ENCODE measurements at places on chromosomes 2 and 18. TPM values are rescaled to one million over a fixed set of nuclear protein-coding genes. Genes with fewer than 3 reads are reported as not detected.

DNA sequence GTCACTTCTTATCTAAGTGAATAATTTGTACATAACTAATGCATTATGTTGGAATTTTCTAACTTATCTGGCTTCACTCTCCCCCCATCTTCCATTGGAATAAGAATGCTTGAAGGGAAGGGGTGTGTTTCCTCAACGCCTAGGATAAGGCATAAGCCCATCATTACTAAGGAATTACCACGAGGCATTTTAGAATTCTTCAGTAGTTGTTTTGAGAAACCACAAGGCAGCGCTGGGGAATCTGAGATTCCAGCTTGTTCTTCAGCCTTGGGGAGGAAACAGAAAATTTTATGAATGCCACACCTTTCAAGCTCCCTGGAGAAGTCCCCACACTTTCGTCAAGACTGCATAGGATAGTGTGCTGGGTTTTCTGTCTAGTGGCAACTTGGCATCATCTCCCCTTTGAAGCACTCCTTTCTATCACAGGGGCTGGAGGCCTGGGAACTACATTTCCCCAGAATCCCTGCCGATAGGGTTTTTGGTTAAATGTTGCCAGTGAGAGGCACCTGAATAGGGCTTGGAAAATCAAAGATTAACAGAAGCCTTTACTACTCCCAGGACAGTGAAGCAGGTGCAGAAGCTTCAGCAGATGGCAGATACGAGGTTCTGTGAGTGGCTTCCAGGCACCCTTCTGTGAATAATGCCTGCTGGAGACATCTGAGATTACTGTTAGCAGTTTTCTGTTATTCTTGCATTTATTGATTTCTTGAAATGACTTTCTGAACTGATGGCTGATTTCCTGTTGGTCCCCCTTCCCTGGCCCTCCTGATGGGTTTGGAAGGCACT, 192.7 kb upstream of the REV1 start:
- no peak overlapping the region for H3K4me3 ChIP-seq
- no peaks in the 10 kb centered on the region for H3K27me3 ChIP-seq
- H3K36me3 ChIP-seq: no peaks in the 10 kb centered on the region

KCNJ13 gene
- not detected for total RNA-seq

GALNT13 gene
- 2.0 TPM for total RNA-seq

SMCHD1 gene
- 73.0 TPM for total RNA-seq

- no peaks in the 10 kb centered on the region for H3K36me3 ChIP-seq
- no peak overlapping the region for H3K27ac ChIP-seq
- H3K27me3 ChIP-seq: no peaks in the 10 kb centered on the region
- no peak overlapping the region for H3K4me3 ChIP-seq
These were observed 89.3 kb downstream of the EHBP1 start for GRCh38 chr2:62794791-62795190.

GRCh38 chr18:305003-305501, 37.2 kb upstream of the THOC1 start:
- no peaks in the 10 kb centered on the region for H3K36me3 ChIP-seq
- H3K27me3 ChIP-seq: no peaks in the 10 kb centered on the region
- H3K27ac ChIP-seq: no peak overlapping the region
- H3K4me1 ChIP-seq: no peaks in the 10 kb centered on the region
- no peak for DNase-seq

GRCh38 chr2:222952204-222952603, 91.4 kb downstream of the ACSL3 start:
- H3K36me3 ChIP-seq: no peaks in the 10 kb centered on the region
- H3K27ac ChIP-seq: no peak overlapping the region
- H3K4me1 ChIP-seq: peaks cover 4% of the 10 kb centered on the region
- H3K4me3 ChIP-seq: no peak overlapping the region
- no peaks in the 10 kb centered on the region for H3K27me3 ChIP-seq

GRCh38 chr2:175310813-175311504, 129.4 kb upstream of the ATP5MC3 start:
- H3K27ac ChIP-seq: no peak overlapping the region
- no peaks in the 10 kb centered on the region for H3K36me3 ChIP-seq
- no peaks in the 10 kb centered on the region for H3K27me3 ChIP-seq
- DNase-seq: no peak
- H3K4me3 ChIP-seq: no peak overlapping the region

CCDC150 gene
- total RNA-seq: 2.9 TPM

GRCh38 chr18:8529609-8530008, 79.6 kb upstream of the RAB12 start:
- H3K36me3 ChIP-seq: no peaks in the 10 kb centered on the region
- no peak overlapping the region for H3K27ac ChIP-seq
- H3K4me1 ChIP-seq: no peaks in the 10 kb centered on the region
- no peak overlapping the region for H3K4me3 ChIP-seq

ACVR2A gene
- 17.8 TPM for total RNA-seq

DQX1 gene
- total RNA-seq: 0.26 TPM

CNRIP1 gene
- total RNA-seq: 16.9 TPM

DNA sequence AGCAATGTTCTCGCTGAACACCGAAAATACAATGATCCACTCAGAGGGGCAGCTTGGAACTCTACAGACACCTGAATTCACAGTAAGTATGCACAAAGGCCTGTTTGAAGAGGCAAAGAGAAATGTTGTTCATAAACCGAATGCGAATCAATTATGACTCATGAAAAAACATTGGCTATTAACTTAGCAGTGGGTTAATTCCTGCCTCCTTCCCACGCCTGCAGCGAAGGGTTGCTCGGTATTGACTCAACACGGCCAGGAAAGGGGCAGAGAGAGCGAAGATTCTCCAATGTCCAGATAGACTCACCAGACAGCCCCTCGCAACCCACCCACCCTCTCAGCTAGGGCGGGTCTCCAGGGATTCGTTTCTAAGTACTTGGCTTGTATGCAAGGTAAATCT, 9.4 kb downstream of the CRACDL start:
- H3K27me3 ChIP-seq: peaks cover 6% of the 10 kb centered on the region
- H3K4me3 ChIP-seq: no peak overlapping the region
- DNase-seq: no peak
- H3K36me3 ChIP-seq: no peaks in the 10 kb centered on the region
- no peaks in the 10 kb centered on the region for H3K4me1 ChIP-seq

LYG2 gene
- total RNA-seq: not detected

GNLY gene
- 9.2 TPM for total RNA-seq

GPR45 gene
- not detected for total RNA-seq

CPLX4 gene
- total RNA-seq: not detected

DNA sequence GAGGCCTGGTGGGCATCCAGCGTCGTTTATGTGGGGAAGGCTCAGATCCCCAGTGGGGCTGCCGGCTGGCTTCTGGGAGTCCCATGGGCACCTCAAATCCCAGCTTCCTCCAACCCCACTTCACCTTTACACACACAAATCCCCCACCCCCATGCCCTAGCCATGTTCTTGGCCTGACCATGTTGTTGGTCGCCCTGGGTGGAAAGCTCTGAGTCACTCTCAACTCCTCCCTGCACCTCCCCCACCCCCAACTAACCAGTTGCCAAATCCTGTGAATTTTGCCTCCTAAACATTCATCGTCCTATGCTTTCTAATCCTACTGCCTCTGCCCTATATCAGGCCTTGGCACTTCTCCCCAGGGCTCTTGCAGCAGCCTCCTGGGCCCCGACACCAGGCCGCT, 6.4 kb downstream of the TNS1 start:
- H3K27ac ChIP-seq: peak overlapping the region; percentile 76
- H3K4me1 ChIP-seq: peaks cover 51% of the 10 kb centered on the region
- no peaks in the 10 kb centered on the region for H3K36me3 ChIP-seq
- H3K4me3 ChIP-seq: no peak overlapping the region
- H3K27me3 ChIP-seq: no peaks in the 10 kb centered on the region

DNA sequence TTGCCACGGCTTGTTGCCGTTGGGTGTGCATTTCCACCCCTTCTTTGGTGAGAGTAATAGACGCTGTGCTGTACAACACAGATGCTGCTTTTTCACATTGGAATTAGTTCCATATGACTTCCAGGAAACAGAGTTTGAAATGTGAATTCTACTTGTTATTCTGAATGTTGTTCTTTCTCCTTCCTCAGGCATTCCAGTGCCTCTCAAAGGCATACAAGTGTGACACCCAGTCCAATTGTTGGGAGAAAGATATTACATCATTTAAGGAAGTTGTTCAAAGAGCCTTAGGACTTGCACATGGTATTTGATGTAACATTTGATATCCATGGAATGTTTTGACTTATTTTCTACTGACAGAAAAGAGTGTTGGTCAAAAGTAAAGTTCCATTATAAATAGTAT, 134.4 kb upstream of the LTBP1 start:
- H3K27me3 ChIP-seq: no peaks in the 10 kb centered on the region
- peaks cover 4% of the 10 kb centered on the region for H3K36me3 ChIP-seq
- no peak overlapping the region for H3K4me3 ChIP-seq
- H3K27ac ChIP-seq: no peak overlapping the region
- no peak for DNase-seq
- no peaks in the 10 kb centered on the region for H3K4me1 ChIP-seq

GRCh38 chr2:112156152-112156986, 18.2 kb downstream of the FBLN7 start:
- H3K27me3 ChIP-seq: no peaks in the 10 kb centered on the region
- no peak overlapping the region for H3K27ac ChIP-seq
- no peaks in the 10 kb centered on the region for H3K4me1 ChIP-seq
- DNase-seq: no peak

DNA sequence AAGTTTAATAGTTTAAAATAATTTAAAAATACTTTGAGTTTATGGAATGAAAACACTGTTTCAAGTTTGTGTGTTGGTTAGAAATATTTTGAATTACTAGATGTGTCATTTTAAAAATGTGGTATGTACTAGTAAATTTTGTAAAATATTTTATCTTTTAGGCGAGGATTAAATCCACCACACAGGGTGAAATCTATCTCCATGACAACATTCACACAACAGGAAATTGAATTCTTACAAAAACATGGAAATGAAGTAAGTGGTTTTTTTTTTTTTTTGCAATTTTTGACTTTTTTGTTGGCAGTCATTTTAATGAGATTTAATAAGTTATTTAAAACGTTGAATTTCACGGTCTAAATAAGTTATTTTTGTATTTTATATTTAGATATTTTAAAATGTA, 19.4 kb downstream of the AGFG1 start:
- no peaks in the 10 kb centered on the region for H3K27me3 ChIP-seq
- no peak overlapping the region for H3K4me3 ChIP-seq
- DNase-seq: no peak
- H3K36me3 ChIP-seq: no peaks in the 10 kb centered on the region
- H3K27ac ChIP-seq: no peak overlapping the region

- peaks cover 25% of the 10 kb centered on the region for H3K4me1 ChIP-seq
- no peak for DNase-seq
- H3K27me3 ChIP-seq: no peaks in the 10 kb centered on the region
- H3K4me3 ChIP-seq: no peak overlapping the region
- H3K27ac ChIP-seq: peak overlapping the region; percentile 94
- no peaks in the 10 kb centered on the region for H3K36me3 ChIP-seq
These were observed 23.3 kb downstream of the KLF7 start for GRCh38 chr2:207142461-207142860.

GRCh38 chr2:128562471-128563347, 244.0 kb upstream of the HS6ST1 start:
- no peak overlapping the region for H3K27ac ChIP-seq
- no peaks in the 10 kb centered on the region for H3K4me1 ChIP-seq
- no peak for DNase-seq
- H3K4me3 ChIP-seq: no peak overlapping the region

SP140 gene
- 4.8 TPM for total RNA-seq

DNA sequence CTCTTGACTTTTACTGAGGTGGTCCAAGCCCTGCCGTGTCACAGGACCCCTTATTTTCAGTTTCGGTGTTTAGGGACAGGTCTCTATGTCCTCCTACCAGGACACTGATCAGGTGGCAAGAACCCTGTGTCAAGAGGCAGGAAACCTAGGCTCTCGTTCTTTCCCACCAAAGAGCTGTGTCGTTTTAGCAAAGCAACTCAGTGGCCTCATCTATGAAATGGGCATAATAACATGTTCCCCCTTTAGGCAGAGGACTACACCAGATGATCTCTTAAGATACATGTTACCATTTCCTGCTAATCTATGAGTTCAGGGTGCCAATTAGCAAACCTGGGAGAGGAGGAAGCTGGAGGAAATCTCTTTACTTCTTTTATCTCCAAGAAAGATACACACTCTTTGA, 1.9 kb downstream of the RAB31 start:
- peaks cover 18% of the 10 kb centered on the region for H3K4me1 ChIP-seq
- H3K36me3 ChIP-seq: no peaks in the 10 kb centered on the region
- peak overlapping the region; percentile 95 for H3K27ac ChIP-seq
- no peaks in the 10 kb centered on the region for H3K27me3 ChIP-seq
- no peak for DNase-seq

HOXD1 gene
- total RNA-seq: 1.9 TPM

PLGLB1 gene
- 1.3 TPM for total RNA-seq
